ENCODE measurements at places on chromosomes 6 and 20. TPM values are rescaled to one million over a fixed set of nuclear protein-coding genes. Genes with fewer than 3 reads are reported as not detected.

Gene SPEF1
- total RNA-seq = not detected

Gene MARCKS
- 86.2 TPM for total RNA-seq

DNA sequence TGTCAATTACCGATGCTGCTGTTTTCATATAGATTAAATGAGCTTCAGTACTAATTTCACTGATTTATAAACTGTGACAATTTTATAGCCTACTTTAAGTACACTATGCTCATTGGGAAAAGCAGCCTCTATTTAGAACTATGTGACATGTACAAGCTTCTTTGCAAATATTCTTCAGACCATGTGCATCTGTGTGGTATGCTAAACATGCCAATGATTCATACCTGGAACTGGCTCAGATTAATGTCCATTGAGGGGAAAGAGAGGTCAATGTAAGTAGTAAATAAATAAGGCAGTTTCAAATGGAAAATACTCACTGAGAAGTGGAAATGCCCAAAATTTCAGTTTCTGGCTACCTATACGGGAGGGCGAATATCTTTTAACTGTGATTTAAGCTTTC is 777.7 kb downstream of the C6orf118 start:
- ATAC-seq = no peak

DNA sequence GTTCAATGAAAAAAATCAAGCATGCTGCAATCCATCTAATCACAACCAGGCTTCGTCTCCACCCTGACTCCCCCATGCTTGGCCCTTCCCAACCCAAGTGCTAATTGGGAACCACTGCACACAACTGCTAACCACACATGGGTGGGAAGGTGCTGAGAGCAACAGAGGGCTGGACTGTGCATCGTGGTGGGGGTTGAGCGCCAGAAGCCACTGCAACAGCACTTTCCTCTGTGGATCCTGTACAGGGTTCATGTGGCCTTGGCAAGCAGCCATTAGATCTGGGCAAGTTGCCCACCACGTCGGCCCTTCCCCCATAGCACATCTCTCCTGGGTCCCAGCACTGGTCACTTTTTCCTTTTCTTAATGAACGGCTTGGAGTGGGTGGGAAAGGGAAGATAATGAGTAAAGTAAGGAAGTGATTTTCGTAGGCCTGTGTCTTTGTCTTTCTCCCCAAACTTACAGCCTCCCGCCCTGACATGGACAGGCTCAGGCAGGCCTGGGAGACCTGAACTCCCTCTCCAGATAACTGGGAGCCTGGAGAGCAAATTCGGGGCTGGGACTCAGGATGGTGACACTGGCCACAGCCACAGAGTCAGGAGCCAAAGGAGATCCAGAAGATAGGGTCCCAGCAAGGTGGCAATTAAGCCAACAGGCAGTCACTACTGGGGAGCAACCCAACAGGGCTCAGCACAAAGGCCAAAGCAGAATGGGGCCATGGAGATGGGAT is 34.4 kb upstream of the MRPS10 start:
- no peak for ATAC-seq

- ATAC-seq = no peak
These were observed 142.8 kb downstream of the VEGFA start for GRCh38 chr6:43912598-43913371.

GRCh38 chr20:37988306-37988954 is 44.8 kb downstream of the TTI1 start:
- ATAC-seq = no peak

DNA sequence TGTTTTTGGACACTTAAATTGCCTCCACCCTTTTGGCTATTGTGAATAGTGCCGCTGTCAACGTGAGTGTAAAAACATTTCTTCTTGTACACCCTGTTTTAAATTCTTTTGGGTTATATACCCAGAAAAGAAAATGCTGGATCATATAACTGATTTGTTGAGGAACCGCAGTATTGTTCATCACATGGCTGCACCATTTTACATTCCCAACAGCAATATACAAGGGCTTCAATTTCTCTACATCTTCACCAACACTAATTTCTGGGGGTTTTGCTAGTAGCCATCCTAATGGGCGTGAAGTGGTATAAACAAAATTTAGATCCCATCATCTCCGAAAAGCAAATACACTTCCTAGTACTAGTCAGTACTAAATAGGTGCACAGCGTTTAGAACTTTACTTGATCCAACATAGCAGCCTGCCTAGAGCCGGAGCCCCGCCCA is 579 bp upstream of the BPHL start:
- ATAC-seq = no peak

GRCh38 chr20:60408435-60408834 is 450.2 kb downstream of the CDH26 start:
- ATAC-seq = no peak

All from esophagus mucosa (tissue), 1 donor.